ENCODE measurements at places on chromosomes 5 and 9.

- no peak for ATAC-seq
These were observed 449.0 kb downstream of the CCDC171 start for GRCh38 chr9:16001856-16002255.

DNA sequence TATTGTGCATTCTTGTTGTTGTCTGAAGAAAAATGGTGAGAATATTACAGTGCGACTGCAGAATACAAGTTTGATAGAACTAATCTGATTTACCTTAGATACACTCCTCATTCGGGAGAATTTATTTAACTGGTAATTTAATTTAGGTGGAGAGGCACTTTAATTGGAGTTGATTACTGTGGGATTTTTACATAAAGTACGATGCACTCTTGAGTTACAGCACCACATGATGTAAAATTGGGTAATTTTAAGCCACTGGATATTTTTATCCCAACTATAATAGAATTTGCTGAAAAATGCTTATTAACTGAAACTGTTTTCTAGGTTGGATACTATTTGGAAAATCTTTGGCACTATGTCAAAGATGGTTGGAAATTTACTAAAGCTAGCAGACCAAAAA lies 35.4 kb upstream of the ALDOB start:
- no peak for ATAC-seq

DNA sequence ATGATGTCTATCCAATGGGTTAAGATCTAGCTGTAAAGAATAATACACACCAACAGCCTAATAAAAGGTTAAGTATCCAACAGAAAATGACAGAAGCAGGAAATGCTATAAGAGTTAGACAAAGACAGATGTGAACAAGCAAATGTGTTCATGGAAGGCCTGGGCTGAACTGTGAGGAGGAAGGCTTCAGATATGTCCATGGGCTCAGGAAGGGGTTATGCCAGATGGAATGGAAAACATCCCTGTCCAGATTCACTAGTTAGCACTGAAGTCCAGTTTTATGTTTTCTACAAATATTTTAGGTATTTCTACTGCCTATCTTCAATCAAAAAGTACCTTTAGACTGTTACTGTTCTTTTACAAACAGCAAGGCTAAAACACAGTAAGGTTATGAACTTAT lies 27.1 kb downstream of the ERAP1 start:
- ATAC-seq, result no peak

GRCh38 chr9:114006931-114007691 lies 71.0 kb downstream of the AMBP start:
- no peak for ATAC-seq

DNA sequence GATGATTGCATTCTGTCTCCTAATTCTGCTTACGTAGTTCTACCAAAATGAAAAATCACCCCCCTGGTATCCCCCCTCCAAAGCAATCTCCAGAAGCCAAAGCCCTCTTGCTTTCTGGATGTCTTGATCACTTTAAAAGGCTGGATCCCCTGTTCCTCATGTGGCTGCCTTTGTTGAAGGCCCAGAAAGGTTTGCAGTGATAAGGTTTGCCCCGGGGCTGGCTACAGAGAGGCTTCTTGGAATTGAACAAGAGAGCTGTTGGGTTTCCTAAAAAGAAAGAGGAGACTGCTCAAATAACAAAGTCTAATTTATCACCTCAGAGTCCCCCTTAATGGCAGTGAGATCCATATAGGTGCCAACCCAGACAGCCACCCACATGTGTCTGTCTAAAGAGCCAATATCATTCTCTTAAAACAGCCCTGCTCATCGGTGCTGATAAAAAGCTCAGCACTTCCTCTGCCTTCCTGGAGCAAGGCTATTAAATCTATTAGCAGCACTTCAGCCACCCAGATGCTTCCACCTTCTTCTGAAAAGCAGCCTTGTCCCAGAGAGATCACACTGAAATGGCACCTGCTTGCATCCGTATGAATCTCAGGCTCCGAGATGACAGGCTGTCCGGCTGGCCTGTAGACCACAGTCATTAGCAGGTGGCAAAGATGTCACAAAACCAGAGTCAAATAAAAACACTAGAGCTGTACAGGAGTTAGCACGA lies 70.9 kb downstream of the TEX10 start:
- ATAC-seq, result no peak

Measured in gastroesophageal sphincter (tissue), 4 donors.